ENCODE measurements at places on chromosomes 1 and 21.

DNA sequence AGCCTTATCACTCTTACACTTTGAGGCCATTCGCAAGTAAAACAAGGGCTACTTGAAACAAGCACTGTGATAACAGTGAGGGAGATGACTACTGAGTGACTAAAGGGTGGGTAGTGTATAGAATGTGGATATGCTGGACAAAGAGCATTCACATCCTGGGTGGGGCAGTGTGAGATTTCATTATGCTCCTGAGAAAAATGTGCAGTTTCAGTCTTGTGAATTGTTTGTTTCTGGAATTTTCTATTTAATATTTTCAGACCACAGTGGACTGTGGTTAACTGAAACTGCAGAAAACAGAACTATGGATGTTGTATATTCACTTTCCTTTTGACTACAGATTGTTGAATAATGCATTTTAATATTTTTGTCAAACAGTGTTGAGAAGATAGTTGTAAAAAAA is 25.1 kb upstream of the B3GALT2 start:
- no peak for DNase-seq

DNA sequence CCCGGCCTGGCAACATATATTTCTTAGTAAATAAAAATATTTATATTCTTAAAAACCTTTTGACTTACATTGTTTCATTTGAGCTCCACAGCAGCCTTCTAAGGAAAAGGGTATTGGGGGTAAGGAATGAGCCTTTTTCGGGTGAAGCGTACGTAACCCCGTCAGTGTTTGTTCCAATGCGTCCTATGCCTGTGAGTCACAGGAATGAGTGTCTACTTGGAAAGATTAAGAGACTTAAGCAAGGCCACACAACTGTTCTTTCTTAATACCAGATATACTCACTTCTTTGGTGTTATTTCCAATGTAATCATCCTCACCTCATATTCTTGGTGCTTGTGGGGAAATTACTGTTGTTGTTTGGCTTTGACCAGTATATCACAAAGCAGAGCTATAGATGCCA is 22.7 kb downstream of the WDTC1 start:
- no peak for DNase-seq

GRCh38 chr1:156627313-156627880 is 8.2 kb downstream of the HAPLN2 start:
- no peak for DNase-seq

DNA sequence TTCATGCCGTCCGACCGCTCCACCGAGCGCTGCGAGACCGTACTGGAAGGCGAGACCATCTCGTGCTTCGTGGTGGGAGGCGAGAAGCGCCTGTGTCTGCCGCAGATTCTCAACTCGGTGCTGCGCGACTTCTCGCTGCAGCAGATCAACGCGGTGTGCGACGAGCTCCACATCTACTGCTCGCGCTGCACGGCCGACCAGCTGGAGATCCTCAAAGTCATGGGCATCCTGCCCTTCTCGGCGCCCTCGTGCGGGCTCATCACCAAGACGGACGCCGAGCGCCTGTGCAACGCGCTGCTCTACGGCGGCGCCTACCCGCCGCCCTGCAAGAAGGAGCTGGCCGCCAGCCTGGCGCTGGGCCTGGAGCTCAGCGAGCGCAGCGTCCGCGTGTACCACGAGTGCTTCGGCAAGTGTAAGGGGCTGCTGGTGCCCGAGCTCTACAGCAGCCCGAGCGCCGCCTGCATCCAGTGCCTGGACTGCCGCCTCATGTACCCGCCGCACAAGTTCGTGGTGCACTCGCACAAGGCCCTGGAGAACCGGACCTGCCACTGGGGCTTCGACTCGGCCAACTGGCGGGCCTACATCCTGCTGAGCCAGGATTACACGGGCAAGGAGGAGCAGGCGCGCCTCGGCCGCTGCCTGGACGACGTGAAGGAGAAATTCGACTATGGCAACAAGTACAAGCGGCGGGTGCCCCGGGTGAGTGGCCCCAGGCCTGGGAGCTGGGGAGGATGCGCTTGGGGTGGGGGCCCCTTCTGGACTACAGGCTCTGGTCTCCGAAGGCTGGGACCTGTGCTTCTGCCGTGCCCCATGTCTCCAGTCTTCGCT is 1.1 kb downstream of the SKI start:
- DNase-seq: peak; percentile 58

- no peak for DNase-seq
These were observed 49.7 kb downstream of the EEIG2 start for GRCh38 chr1:108609483-108610049.

DNA sequence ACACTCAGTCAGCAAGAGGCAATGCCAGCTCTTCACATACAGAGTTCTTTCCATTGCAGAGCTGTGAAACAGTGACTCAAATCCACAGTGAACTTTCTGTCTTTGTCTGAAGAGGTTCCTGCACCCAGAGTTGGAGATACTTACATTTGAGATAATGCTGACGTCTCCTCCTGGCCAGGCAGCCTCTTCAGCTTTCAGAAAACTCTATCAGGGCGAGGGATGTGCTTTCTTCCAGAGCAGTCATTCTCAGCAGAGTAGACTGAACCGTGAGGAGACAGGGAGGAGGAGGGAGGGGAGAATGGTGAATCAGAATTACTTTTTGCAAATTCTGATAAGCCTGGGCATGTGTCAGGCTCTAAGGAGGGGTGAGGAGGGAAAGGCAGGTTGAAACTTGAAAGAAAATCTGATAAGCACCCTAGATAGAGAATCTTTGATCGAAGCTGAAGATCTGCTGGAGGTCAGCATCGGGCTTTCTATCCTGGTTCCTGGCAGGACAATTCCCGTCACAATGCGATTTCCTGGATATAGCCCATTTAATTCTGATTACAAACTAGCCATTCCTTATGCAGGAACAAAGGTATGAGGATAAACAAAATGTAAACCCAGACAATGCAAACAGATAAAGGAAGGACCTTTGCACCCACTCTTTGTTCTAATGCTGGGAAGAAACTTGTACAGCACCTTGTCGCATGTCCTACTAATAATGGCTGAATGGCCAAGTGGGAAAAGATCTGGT is 18.9 kb upstream of the NID1 start:
- DNase-seq: no peak

GRCh38 chr1:232754930-232755329 is 50.3 kb upstream of the MAP10 start:
- no peak for DNase-seq

GRCh38 chr1:89203166-89203565 is 4.4 kb upstream of the GBP4 start:
- no peak for DNase-seq

GRCh38 chr1:171654942-171655745 is 2.7 kb upstream of the MYOC start:
- DNase-seq: peak; percentile 34

DNA sequence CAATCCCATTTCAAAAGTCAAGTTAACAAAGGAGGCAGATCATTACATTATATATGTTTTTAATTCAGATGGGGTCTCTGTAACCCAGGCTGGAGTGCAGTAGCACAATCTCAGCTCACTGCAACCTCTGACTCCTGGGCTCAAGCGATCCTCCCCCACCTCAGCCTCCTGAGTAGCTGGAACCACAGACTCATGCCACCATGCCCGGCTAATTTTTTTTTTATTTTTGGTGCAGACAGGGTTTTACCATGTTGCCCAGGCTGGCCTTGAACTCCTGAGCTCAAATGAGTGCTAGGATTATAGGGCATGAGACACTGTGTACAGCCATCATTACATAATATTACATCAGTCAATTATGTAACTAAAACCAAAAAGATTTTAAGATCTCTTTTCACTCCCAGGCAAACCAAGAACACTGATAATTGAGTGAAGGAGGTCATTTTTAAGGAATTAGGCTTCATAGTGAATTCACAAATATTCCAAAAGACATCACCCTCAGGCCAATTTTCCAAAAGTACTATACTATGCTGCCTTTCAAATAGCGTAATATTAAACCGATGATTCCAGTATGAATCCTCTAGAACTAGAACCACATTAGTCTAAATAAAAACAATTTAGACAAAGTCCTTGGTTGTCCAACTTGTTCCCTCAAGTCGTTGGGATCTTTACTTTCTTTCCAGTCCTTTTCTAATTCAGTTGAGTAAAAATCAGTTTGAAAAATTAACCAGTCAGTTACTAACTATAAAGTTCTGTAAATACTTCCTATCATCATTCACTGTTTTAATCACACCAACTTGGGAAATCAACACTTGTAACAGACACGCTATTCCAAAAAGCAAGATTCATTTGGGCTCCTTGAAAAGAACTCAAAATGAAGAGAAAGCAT is 16.1 kb downstream of the TOMM20 start:
- DNase-seq: no peak

DNA sequence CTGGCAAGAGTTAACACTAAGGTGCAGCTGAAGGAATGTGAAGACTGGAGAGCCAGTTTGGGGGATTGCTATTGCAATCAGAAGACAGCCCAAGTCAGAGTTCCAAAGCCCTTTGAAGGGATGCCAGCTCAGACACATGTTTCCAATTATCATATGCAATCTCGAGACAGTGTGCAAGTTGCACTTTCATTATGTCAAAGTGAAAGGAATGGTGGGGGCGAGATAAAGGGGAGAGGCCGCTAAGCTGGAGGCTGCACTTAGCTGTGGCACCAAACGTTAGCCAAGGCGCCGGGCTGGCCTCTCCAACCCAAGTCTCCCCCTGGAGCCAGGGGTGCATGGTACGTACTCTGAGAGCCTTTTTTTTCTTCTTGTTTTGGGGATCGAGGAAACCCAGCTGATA is 58.0 kb downstream of the NGF start:
- no peak for DNase-seq

DNA sequence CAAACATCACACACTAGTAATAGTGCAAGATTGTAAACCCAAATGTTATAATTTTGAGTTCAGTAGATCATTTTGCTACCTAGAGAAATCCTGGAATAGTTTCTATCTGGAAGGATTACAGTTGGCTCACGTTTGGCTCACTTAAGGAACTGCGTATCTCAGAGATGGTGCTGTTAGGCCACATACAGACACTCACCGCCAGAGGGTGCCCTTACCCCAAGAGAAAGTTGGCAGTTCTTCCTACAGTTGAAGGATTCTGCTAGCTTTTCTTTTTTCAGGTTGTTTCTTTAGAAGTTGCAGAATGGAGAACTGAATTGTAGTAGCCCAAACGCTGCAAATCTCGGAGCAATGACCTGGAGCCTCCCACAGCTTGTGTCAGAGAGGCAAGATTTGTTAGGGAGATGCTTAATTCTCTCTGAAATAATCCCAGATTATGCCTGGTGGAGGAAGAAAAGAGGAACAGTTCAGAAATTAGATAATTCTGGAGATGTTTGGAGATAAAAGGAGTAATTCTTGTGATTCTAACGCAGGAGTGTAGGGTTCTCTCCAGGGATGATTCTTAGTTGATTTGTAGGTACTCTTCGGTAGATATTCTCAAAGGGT is 87.9 kb upstream of the PAPPA2 start:
- DNase-seq: peak; percentile 33

- DNase-seq: peak; percentile 80
These were observed 119.9 kb upstream of the JUN start for GRCh38 chr1:58903514-58904298.

- no peak for DNase-seq
These were observed 20.3 kb downstream of the RNASEL start for GRCh38 chr1:182568647-182569284.

GRCh38 chr1:11847667-11848372 is at the start of gene NPPA:
Gene NPPA (minus strand): TSS chr1:11847783. CDS start chr1:11847684, 99 bp downstream.
- no peak for DNase-seq

DNA sequence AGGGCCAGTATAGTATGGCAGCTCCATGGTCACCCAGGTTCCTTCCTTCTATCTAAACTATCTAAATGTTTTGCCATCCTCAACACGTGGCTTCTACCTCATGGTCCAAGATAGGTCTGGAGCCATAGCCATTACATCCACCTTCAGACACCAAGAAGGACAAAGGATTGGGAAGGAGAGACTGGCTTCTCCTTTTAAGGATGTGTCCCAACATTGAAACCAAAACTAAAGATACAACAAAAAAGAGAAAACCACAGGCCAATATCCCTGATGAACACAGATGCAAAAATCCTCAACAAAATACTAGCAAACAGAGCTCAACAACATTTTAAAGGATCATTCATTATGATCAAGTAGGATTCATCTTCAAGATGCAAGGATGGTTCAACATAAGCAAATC is 24.8 kb downstream of the HSD11B1 start:
- DNase-seq: no peak

GRCh38 chr1:151137789-151138188 is 8.6 kb downstream of the SEMA6C start:
- no peak for DNase-seq

DNA sequence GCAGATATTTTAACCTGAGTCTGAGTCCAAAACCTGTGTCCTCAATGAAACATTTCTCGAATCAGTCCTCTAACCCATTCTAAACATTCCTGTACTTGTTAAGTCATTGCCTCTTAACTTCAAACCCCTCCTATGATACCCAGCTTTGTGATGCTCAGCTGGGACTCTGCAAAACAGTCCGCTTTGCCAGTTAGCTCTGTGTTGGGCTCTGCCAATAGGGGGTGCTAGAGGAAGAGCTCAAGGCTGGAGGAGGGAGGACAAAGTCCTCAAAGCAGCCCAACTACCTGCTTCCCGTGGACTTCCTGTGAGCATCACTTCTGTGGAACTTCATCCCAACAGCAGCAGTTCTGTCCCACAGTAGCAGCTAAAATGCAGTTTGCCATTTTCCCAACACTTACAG is 38.1 kb upstream of the SYT14 start:
- no peak for DNase-seq

DNA sequence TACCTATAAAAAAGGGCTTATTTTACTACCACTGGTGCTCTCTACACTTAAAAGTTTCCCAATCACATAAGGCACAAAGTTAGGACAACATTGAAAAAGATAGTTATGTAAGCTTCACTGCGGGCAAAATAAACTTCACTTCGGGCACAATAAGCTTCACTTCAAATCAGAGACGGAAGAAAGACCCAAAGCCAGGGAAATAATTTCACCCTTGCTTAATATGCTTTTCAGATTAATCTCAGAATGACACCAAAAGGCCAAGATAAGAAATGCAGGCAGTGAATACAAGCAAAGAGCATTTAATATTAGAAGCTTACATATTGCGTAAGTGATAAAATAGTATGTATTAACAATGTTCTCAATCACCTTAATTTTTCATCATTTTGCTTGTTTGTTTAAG is 444.2 kb downstream of the SETD4 start:
- DNase-seq: no peak

GRCh38 chr21:32108566-32108965 is 170.3 kb downstream of the MIS18A start:
- DNase-seq: no peak

Measured in CD4-positive, alpha-beta T cell treated with Interleukin-15 for 1 hour (primary cell).